ENCODE measurements at places on chromosomes 2 and 18. TPM values are rescaled to one million over a fixed set of nuclear protein-coding genes. Genes with fewer than 3 reads are reported as not detected.

- no peak overlapping the region for H3K4me3 ChIP-seq
- no peaks in the 10 kb centered on the region for H3K4me1 ChIP-seq
- H3K36me3 ChIP-seq, result no peaks in the 10 kb centered on the region
- H3K27me3 ChIP-seq, result no peaks in the 10 kb centered on the region
- DNase-seq, result no peak
- no peak overlapping the region for H3K27ac ChIP-seq
Observed at GRCh38 chr2:71592181-71592711, 138.9 kb downstream of the DYSF start.

- no peak overlapping the region for H3K27ac ChIP-seq
- H3K4me3 ChIP-seq, result no peak overlapping the region
- peaks cover 14% of the 10 kb centered on the region for H3K4me1 ChIP-seq
- no peak for DNase-seq
- peaks cover 33% of the 10 kb centered on the region for H3K27me3 ChIP-seq
Observed at GRCh38 chr2:86785456-86785855, 5.3 kb downstream of the CD8A start.

DNA sequence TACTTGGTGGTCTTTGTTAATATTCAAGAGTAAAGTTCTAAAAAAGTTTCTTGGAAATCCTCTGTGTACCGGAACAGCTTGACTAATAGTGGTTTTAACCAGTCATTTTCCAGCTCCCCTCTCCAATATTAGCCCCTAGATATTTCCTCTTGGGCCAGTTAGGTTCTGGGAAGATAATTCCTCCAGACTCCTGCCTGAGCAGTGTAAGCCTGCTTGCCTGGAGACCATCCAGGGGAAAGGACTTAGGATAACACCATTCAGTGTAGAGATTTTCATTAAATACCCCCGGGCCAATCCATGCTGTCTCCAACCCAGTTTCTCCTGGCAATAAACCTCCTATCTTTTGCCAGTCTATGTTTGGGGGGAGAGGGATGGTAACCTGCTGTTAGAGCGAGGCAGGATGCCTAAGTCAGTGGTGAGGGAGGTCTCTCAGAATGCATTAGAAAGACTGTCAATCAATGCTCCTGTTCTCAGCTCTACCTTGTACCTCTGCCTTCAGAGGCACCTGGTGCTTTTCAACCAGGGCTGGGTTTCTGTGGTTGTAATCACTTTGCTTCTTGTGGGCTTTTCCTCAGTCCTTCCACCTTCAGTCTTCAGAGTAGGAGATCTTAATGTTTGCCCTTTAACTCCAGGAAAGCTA is 186.4 kb downstream of the RNF152 start:
- no peak overlapping the region for H3K27ac ChIP-seq
- no peak overlapping the region for H3K4me3 ChIP-seq
- no peak for DNase-seq

- H3K4me3 ChIP-seq, result no peak overlapping the region
- peaks cover 4% of the 10 kb centered on the region for H3K27me3 ChIP-seq
- no peaks in the 10 kb centered on the region for H3K4me1 ChIP-seq
- no peak for DNase-seq
Observed at GRCh38 chr18:25281556-25281955, 70.4 kb downstream of the ZNF521 start.

GPR55 gene
- total RNA-seq, result 7.4 TPM

DNA sequence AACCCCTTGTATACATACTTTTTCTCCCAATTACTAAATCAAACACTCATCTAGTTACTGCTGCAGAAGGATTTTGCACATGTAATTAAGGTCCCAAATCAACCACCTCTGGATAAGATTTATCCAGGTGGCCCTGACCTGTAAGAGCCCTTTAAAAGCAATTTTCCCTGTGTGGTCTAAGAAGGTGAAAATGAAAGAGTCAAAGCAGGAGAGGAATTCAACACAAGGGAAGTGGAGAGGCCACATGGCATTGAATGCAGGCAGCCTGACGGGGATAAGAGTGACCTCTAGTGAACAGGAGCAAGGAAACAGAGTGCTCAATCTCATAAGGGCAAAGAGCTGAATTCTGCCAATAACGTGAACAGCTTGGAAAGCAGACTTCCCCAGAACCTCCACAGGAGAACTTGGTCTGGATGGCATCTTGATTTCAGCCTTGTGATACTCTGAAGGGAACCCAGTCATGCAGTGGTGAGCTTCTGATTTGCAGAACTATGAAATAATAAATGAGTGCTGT is 27.2 kb downstream of the PPP3R1 start:
- H3K36me3 ChIP-seq, result peaks cover 21% of the 10 kb centered on the region
- no peaks in the 10 kb centered on the region for H3K27me3 ChIP-seq
- H3K27ac ChIP-seq, result no peak overlapping the region
- H3K4me1 ChIP-seq, result peaks cover 36% of the 10 kb centered on the region

- H3K27me3 ChIP-seq, result no peaks in the 10 kb centered on the region
- no peaks in the 10 kb centered on the region for H3K4me1 ChIP-seq
Observed at GRCh38 chr2:233464056-233464455, 102.5 kb downstream of the USP40 start.

DNA sequence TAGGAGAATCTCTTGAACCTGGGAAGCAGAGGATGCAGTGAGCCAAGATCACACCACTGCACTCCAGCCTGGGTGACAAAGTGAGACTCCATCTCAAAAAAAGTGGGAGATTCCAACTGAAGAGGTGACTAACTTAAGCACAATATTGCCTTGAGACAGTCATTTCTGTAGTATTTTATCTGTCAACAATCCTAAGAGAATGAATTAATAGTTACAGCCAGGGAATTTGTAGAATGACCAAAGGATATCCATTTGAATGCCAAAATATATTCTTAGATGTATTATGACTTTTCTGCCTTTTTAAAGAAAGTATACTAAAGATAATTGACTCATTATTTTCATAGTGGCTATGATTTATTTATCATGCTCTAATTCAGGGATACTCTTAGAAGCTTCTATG is 40.7 kb upstream of the CCDC150 start:
- peaks cover 40% of the 10 kb centered on the region for H3K27me3 ChIP-seq
- no peak for DNase-seq
- no peaks in the 10 kb centered on the region for H3K36me3 ChIP-seq
- H3K4me3 ChIP-seq, result no peak overlapping the region

Measured in activated CD4-positive, alpha-beta memory T cell treated with anti-CD3 and anti-CD28 coated beads, Interleukin-2, amount 10 ng/mL, durations not matched to agents 7 days and 5 days (primary cell).